AG08395 (cell line): ENCODE measurements at places on chromosomes 16 and 17.

DNA sequence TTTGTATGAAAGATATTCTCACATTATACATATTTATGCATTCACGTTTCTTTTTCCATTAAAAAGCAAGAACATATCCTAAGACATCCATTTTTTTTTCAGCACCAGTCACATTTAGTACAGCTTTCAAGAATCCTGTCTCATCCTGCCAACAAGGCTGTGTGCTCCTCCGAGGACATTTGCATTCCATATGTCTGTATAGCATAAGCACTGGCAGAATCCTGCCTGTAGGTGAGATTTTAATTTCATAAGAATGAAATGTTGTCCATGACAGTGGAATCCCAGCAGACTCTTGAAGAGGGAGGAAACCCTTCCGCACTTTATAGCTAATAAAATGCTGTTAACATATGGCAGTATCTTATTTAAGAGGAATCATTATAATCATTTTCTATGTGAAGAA lies 2.9 kb upstream of the PMP22 start:
- no peak for DNase-seq

DNA sequence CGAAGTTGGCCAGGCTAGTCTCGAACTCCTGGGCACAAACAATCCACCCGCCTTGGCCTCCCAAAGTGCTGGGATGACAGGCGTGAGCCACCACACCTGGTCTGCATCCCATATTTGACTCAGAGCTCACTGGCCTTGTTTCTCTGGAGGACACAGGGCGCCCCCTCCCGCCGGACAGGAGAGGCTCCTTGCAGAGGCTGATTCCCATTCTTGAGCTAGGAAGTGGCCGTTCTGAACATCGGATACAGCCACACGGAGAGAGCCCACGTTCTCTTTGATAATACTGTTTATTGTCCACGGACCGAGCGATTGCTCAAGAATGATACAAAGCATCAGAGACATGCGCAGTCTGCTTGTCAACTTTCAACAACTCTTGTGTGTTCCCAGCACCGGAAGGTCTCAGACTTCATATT lies 12.1 kb upstream of the USP36 start:
- DNase-seq: no peak

DNA sequence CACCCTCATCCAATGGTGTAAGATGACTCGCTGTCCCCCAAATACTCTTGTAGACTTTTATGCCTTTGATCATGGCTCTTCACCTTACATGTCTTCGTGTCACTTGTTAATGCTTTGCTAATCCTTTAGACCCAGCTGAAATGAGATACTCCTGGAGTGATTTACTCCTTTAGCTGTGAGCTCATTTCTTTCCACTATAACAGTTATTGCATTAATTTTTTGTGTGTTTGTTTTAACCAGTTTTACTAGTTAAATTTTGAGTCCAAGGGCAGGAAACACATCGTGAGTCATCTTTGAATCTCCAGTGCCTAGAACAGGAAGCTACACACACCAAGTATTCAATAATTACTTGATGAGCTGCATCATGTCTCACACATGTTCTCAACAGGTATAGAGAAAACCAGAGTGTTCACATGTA lies 6.5 kb upstream of the CTCF start:
- DNase-seq: no peak

DNA sequence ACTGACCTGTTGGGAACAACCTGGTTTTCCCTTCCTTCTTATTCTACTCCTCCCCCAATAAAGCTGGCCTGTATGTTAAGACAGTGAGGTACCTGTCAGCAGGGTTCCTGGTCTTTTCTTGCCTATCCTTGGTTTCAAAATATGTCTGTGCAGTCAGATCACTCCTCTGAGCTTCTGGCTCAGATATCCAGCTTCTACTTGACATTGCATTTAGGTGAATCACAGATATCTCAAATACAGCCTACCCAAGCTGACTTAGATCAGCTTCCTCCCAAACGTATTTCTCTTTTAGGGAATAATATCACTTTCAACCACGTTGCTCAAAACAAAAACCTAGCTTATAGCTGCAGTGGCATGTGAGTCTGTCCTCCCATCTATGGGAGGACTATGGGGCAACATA lies 48.7 kb downstream of the TEX14 start:
- DNase-seq: peak; percentile 66

DNA sequence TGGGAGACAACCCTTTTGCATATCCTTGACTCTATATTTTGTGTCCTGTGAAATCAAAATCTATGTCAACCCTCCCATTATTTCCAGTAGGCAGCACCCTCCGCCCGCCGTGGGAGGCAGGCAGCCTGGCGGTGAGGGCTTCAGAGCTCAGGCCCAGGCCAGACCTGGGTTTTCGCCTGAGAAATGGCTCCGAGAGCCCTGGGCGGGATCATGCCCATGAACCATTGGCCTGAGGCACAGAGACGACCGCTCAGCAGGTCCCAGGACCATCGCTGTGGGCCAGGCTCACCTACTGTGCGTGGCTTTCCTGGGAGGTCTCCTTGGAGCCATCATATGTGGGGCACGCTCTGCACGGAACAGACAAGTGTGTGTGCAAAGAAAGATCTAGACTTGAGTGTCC lies 6.3 kb upstream of the SLC38A8 start:
- DNase-seq: no peak

GRCh38 chr16:11637320-11637719 lies 30.9 kb upstream of the SNN start:
- DNase-seq: no peak

DNA sequence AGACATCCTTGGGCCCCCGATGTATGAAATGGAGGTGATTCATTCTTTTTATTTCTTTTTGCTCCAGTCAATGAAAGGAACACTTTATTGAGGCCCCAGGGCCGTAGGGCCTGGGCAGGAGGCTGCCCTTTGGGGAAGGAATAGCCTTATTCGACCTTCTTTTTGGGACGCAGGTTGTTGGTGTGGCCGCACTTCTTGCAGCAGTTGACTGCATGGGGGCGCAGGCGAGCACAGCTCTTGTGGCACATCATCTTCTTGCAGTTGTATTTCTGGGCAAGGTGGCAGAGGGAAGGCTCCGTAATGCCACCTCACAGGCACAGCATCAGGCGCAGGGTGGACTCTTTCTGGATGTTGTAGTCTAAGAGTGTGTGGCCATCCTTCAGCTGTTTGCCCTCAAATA lies 50.9 kb downstream of the SIAH1 start:
- DNase-seq: no peak

DNA sequence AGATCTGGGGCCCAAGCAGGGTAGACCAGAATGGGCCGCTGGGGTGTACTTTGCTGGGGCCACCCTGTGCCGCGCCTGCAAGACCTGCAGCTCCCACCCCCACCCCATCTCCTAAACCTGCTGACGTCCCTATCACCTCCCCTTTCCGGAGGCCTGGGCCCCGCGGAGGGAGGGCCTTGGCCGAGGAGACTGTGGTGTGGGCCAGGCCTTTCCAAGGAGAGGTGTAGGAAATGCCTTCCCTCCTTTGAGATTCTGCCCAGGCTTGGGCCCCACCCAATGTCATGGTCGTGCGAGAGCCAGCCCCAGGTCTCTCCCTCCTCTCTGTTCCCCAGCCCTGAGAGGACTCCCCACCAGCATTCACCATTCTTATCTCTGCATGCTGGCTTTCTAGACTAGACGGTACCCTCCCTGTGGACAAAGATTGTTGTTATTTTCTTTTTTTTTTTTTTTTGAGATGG lies 3.9 kb upstream of the WFIKKN2 start:
- DNase-seq: no peak

- DNase-seq: no peak
Observed at GRCh38 chr16:88578446-88579313, 8.5 kb downstream of the ZC3H18 start.

DNA sequence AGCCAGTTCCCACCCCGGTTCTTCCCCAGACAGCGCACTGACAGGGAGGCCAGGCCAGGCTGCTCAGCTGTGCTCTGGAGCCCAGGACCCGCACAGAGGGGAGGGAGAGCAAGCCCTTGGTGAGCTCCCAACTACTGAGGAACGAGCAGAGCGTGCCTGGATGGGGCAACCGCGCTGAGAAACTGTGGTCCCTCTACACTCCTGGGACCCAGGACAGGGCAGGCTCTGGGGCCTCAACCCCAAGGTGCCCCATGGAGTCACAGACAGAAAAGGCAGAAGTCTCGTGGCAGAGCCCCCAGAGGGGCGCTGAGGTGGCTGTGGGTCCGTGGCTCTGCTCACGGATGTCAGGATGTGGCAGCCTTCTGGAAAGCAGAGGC lies 16.3 kb downstream of the SLX4 start:
- DNase-seq: no peak

DNA sequence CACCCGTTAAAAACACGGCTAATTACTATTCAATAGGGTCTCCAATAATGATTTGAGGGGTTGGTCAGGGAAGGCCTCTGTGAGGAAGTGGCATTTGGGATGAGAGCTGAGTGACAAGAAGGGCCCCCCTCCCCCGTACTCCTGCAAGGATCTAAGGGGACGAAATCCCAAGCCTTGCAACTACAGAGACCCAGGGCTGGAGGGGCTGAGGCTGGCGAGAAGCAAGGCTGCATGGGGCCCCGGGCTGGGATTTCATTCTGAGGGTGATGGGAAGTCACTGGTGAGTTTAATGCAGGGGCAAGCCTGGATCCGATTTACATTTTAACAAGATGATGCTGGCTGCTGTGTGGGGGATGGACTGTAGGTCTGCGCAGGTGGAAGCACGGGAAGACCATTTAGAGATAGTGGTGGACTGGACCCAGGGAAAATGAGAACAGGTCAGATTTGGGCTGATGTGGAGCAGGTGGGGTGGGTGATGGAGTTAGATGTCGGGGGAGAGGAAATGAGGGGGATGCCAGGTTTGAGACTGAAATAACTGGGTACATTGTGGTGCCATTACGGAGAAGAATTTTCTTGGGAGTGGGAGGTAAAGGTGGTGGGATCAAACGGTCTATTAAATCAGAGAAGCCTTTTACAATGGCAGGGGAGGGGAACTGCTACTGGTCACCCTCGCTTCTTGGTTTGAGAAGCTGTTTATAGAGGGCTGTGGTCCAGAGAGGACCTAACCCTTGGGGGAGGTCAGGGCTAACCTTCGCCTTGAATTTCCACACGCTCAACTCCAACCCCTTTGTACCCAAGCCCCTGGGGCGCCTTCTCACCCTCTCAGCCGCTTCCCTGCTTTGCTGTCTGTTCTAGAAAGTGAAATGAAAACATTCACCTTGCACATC lies 932 bp upstream of the MYBBP1A start:
- DNase-seq: no peak

DNA sequence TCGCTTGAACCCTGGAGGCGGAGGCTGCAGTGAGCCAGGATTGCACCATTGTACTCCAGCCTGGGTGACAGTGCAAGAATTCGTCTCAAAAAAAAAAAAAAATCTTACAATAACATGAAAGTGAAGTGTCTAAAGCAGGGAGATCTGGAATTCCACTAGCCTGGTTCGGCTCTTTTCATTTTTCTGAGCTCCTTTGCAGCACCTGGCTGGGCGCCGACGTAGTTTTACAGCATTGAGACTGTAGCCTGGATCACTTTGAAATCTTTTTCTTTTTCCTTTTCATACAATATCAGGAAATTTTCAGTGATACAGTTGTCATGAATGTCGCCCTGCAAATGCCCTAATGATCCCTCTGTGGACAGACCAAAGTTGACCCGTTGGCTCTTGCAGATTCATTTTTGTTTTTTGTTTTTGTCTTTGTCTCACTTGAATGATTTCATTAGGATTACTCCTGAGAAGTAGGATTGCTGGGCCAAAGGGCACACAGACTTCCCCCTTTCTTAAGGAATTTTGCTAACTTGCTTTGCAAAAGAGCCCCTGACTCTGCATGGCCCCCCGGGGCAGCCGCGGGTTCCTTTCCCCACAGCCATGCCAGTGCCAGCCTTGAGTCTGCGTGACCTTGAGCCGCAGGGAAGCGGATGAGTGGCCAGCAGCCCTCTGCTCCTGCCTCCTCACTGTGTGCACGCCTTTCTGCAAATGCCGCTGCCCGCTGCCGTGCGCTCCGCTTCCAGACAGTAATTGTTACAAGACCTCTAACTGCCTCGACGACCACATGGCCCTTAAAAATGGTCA lies 28.0 kb downstream of the CRISPLD2 start:
- no peak for DNase-seq

- no peak for DNase-seq
Observed at GRCh38 chr16:53534206-53534605, 31.2 kb upstream of the AKTIP start.

DNA sequence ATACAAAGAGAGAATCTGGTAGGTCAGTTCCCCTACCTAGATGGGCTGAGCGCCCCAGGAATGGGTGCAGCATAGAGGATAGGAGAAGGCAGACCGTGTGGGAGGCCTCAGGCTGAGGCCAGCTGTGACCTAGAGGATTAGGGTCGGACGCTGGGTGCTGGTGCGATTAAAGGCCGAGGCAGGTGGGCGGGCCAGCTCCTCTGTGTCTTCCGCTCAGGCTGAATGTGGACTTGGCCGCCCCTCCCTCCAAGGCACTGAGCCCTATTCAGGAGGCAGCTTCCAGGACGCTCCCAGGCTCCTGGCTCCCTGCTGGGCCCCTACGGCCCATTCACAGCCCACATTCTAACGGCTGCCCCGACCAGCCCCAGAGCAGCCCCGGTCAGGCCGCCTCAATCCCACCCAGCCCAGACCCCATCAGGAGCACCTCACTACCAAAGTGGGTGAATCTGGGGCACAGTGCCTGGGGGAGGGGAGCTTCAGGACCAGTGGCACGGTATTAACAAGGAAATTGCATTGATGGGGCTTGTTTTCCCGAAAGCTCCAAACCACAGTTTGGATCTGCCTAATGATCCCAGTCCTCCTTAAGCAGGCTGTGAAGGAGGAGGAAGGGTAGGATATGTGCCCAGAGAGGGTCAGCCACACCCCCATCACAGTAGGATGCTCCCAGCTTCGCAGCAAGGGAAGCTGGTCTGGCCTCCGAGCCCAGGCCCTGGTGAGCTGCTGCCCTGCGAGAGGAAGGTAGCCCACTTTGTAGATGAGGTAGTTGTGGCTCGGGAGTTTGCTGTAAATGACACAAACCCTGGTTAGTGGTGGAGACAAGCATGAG lies 14.5 kb downstream of the RHBDL3 start:
- DNase-seq: no peak

GRCh38 chr17:40309031-40309948 lies at the start of gene RARA:
Gene RARA (plus strand): TSS chr17:40309180. CDS start chr17:40331219, 22,039 bp downstream.
- DNase-seq: no peak

GRCh38 chr16:5590416-5590815 lies 492.8 kb upstream of the EEF2KMT start:
- no peak for DNase-seq

GRCh38 chr16:67517155-67517445 lies 11.5 kb upstream of the RIPOR1 start:
- DNase-seq: no peak

GRCh38 chr17:40922239-40922638 lies 15.2 kb downstream of the KRT23 start:
- DNase-seq: peak; percentile 92

GRCh38 chr16:1689853-1690252 lies 11.8 kb downstream of the JPT2 start:
- no peak for DNase-seq

GRCh38 chr16:88320947-88321634 lies 61.7 kb upstream of the ZNF469 start:
- no peak for DNase-seq

DNA sequence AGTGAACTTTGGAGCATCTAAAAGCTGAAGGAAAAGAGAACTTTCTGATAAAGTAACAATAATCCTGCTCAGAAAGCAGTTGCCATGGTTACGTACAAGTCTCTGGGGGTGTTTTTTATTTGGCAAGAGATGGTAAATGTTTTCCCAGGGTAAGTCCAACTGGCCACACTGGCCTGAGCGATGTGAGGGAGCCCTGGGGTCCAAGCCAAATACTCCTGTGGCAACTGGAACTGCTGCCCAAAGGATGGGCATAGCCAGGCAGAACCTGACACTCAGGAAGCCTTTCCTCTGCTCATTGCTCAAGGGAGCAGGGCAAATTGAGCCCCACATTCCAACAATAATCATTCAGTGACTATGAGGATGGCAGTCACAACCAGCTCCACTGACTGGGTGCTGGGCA lies 26.8 kb upstream of the WSCD1 start:
- DNase-seq: no peak
